T-helper 9 cell (primary cell): ENCODE measurements at places on chromosomes 4 and X.

GRCh38 chrX:39772057-39772832 lies 325.5 kb downstream of the BCOR start:
- DNase-seq, result peak; percentile 18

DNA sequence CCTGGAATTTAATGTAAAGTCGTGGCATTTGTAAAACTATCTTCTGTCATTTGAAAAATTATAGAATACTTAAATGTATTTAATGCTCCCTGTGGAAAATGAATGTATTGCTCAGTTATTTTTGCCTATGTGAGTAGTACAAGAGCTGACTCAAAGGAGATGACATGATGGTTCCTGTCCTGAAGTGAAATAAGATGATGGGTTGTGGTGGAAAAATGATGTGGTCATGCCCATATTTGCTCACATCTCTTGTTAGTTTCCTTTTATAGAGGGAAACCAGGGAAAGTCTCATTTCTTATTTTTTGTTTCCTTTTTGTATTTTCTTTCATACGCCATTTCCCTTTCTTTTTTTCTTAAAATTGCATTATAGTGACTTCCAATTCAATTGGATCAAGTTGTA lies 23.7 kb downstream of the PLS3 start:
- no peak for DNase-seq

GRCh38 chr4:165326831-165327210 lies 648 bp upstream of the MSMO1 start:
- DNase-seq, result no peak

GRCh38 chr4:15809058-15809457 lies 30.9 kb downstream of the CD38 start:
- no peak for DNase-seq

DNA sequence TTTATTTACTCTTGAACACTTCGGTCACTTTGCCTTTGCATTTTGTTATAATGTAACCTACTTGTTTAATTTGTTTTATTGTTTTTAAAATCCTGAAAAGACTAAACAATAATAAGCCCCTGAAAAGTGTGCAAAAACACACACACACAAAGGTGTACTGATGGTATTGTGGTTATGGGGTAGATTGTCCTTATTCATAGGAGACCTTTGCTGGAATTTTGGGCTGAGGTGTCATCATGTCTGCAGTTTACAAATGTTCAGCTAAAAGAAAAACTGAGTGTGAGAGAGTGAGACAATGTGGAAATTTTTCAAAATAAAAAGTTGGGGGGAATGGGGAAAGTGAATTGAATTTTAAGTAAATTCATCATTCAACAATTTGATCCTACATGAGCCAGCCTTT lies 174.9 kb downstream of the QDPR start:
- DNase-seq, result no peak

GRCh38 chrX:1218286-1218685 lies 5.8 kb upstream of the CRLF2 start:
- DNase-seq, result no peak

GRCh38 chrX:82757614-82758013 lies 750.5 kb upstream of the POU3F4 start:
- DNase-seq, result no peak

GRCh38 chrX:132718431-132718958 lies 229.7 kb upstream of the MBNL3 start:
- no peak for DNase-seq

- no peak for DNase-seq
These were observed 73.6 kb downstream of the ZNF330 start for GRCh38 chr4:141294306-141294705.
